ENCODE measurements at places on chromosomes 3 and 15.
A peak's percentile ranks its signal among the peaks of the same experiment; 100 is the strongest.

- DNase-seq, result no peak
Observed at GRCh38 chr3:29319262-29319661, 38.4 kb downstream of the RBMS3 start.

GRCh38 chr3:149736175-149736952 lies 15.9 kb downstream of the COMMD2 start:
- DNase-seq, result peak; percentile 57

DNA sequence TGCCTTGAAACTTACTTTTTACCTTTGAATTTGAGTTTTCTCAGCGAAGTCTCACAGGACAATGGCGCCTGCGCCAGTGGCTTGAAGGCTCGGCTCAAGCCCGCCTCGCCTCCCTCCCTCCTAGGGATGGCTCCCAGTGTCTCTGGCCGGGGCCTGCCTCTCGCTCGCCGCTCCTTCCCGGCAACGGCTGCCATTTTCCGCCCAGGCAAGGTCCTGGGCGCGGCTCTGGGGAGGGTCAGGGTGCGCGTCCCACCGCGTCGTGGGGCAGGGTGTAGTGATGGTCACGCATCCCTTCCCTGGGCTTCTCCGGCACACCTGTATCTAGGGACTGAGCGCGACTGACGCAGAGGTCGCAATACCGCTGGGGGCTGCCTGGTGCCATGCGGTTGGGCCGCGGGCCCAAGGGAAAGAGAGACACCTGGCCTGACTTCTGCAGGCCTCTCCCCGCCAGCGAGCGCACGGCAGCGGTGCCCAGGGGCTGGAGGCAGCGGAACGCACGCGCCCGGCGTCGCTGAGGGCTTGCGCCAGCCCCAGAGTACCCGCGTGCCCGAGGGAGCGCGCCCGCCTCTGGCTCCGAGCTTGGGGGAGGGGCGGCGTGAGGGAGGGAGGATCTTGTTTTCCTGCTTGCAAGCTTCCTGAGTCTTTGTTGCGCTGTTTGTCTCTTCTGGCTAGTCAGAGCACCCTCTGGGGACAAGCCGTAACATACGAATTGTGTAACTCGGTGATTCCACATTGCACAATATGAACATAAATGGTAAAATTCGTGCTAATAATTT lies 20.7 kb upstream of the FEM1B start:
- peak; percentile 89 for DNase-seq

GRCh38 chr3:136620436-136620835 lies 131.7 kb downstream of the STAG1 start:
- no peak for DNase-seq

DNA sequence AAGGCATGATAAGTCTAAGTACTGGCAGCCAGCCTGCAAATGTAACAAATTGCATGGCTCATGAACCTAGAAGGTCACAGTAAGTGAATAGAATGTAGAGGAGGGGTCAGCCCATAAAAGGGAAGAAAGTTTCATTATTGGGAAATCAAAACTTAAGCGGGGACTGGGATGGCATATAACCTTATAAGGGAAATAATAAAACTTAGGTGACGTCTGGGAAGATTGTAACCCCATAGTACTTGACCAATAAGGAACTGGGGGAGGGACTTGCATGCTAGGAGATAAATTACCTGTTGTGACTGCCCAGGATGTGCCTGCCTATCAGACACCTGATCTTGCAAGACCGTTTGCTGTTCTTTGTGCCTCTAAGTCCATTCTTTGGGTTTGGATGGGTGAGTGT lies 28.1 kb upstream of the MCTP2 start:
- DNase-seq, result no peak

GRCh38 chr3:16240229-16241023 lies 24.3 kb downstream of the DPH3 start:
- DNase-seq, result peak; percentile 83

GRCh38 chr3:113947372-113948014 lies at the start of gene ZDHHC23:
Gene ZDHHC23 (plus strand): TSS chr3:113948013. CDS start chr3:113948803, 790 bp downstream.
- peak; percentile 31 for DNase-seq

GRCh38 chr15:25640381-25640780 lies 201.6 kb upstream of the UBE3A start:
- no peak for DNase-seq

GRCh38 chr15:87118435-87118834 lies 1038.8 kb downstream of the AGBL1 start:
- peak; percentile 9 for DNase-seq

DNA sequence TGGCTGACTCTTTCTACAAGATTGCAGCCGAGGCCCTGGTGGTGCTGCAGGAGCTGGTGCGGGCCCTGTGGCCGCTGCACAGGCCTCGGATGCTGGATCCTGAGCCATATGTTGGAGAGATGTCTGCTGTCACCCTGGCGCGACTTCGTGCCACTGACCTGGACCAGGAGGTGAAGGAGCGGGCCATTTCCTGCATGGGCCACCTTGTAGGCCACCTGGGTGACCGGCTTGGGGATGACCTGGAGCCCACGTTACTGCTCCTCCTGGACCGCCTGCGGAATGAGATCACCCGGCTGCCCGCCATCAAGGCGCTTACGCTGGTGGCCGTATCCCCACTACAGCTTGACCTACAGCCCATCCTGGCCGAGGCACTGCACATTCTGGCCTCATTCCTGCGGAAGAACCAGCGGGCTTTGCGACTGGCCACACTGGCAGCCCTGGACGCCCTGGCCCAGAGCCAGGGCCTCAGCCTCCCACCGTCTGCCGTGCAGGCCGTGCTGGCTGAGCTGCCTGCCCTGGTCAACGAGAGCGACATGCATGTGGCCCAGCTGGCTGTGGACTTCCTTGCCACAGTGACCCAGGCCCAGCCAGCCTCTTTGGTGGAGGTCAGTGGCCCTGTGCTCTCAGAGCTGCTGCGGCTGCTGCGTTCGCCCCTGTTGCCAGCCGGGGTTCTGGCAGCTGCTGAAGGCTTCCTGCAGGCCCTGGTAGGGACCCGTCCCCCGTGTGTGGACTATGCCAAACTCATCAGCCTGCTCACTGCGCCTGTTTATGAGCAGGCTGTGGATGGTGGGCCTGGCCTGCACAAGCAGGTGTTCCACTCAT lies 20.3 kb downstream of the CAND2 start:
- no peak for DNase-seq

DNA sequence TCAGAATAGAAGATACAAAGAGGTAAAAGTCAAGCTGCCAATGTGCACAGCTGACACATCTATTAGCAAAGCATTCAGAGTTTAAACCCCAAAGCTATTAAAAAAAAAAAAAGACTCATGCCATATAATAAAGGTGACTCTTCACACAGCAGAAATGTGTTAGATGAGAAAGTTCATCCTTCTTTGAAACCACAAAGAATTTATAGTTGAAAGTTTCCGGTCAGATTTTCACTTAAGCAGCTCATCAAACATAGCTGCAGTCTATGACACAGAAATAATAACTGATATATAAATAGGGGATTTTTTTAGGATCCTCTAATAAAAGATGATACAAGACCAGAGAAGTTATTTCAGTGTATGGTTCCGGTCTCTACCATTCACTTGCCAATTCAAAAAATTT lies 76.6 kb downstream of the WWTR1 start:
- peak; percentile 62 for DNase-seq

- no peak for DNase-seq
Observed at GRCh38 chr3:113277414-113277813, 66.1 kb downstream of the BOC start.

- DNase-seq, result no peak
Observed at GRCh38 chr3:41652931-41653330, 309.0 kb downstream of the ULK4 start.

GRCh38 chr3:159366476-159366875 lies 564.6 kb downstream of the MFSD1 start:
- DNase-seq, result no peak

- DNase-seq, result no peak
Observed at GRCh38 chr3:14131134-14131533, 6.3 kb downstream of the TMEM43 start.

- DNase-seq, result no peak
Observed at GRCh38 chr3:85313380-85313779, 354.6 kb downstream of the CADM2 start.

DNA sequence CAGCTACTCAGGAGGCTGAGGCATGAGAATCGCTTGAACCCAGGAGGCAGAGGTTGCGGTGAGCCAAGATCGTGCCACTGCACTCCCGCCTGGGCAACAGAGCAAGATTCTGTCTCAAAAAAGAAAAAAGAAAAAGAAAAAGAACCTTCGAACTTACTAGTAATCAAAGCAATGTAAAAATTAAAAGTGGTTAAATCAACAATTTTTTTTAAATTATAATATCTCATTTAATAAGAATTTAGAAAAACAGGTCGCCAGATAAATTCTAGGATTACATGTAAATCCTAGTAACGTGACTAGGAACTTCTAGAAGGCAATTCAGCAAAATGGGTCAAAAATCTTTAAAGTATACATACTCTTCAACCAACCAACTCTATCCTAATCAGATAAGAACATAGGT lies 37.2 kb downstream of the GSK3B start:
- DNase-seq, result no peak

- DNase-seq, result no peak
Observed at GRCh38 chr3:52782412-52783210, 5.2 kb downstream of the ITIH1 start.

- DNase-seq, result peak; percentile 87
Observed at GRCh38 chr3:40043444-40043755, 234.0 kb downstream of the MYRIP start.

DNA sequence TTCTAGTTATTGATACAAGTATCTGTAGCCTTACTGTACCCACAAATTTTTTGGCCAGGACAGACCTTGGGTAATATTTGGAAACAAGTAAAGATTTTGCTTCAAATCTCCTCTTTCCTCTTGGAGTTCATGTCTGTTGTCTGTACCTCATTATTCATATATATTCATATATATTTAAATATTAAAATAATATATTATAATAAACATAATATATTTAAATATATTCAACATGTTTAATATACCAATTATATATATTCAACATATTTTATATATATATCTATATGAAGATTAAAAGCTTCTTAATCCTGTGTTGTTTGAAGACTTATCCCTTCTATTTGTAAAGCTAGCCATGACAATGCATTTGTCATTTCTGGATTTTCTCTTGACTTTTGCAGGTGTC lies 38.1 kb downstream of the ZIC1 start:
- DNase-seq, result no peak

GRCh38 chr3:60160822-60161748 lies 1090.2 kb downstream of the FHIT start:
- no peak for DNase-seq

GRCh38 chr3:147311716-147312115 lies 94.6 kb downstream of the ZIC4 start:
- DNase-seq, result peak; percentile 17
